Thoracic aorta (tissue), 2 donors: ENCODE measurements at places on chromosomes 7 and 10. TPM values are rescaled to one million over a fixed set of nuclear protein-coding genes. Genes with fewer than 3 reads are reported as not detected.

DNA sequence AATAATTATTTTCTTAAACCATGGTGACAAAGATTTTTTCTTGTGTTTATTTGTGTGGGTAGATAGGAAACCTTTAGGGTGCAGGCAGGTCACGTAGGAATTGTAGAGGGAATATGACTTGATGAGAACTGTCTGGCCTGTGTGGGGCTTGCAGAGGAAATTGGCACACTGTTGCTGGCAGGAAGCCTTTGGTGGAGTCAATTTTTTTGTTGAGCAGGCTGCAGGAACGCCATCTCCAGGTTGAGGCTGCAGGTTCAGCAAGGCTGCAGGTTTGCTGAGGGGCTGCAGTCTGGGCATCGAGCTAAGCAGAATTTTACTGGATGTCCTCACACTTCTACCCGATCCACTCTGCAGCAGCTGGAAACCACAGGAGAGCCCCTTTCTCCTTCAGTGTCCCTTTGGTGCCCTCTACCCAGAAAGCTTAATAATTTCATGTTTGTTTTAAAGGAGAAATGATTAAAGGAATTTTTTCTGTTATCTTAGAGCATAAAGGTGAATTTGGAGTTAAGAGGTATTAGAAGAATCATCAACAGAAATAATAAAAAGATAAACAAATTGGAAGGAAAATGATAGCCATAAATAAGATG, 37.0 kb downstream of the TBC1D12 start:
- peaks cover 5% of the 10 kb centered on the region for H3K4me1 ChIP-seq
- no peak for DNase-seq
- no peaks in the 10 kb centered on the region for H3K27me3 ChIP-seq
- no peaks in the 10 kb centered on the region for H3K36me3 ChIP-seq

DNA sequence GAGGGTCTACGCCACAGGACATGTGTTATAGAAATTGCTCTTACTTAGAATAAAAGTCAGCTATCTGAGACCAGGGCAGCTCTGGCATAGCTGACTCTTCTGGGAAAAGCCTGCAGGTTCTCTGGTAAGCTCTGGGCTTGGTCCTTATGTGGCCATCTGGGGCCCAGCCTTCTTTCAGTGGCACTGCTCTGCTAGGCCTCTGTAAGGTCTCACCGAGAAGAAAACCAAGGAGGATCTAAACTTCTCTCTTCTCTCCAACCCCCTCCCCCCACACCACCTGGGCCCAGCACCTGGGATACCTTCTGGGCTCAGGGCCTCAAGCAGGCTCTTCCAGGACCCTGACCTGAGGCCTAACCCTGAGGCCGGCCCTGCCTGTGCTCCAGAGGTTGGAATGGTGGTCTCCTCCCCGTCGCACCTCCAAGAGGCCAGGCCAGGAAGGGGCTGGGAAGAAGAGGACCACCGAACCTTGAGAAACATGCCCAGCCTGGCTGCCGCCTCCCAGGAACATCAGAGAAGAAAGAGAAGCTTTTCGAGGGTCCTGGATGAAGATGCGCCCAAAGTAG, 323.6 kb downstream of the GFRA1 start:
- no peak overlapping the region for H3K27ac ChIP-seq
- no peaks in the 10 kb centered on the region for H3K36me3 ChIP-seq
- peaks cover 18% of the 10 kb centered on the region for H3K4me1 ChIP-seq
- H3K27me3 ChIP-seq, result no peaks in the 10 kb centered on the region
- no peak overlapping the region for H3K4me3 ChIP-seq

The TMEM213 gene
- total RNA-seq, result not detected

DNA sequence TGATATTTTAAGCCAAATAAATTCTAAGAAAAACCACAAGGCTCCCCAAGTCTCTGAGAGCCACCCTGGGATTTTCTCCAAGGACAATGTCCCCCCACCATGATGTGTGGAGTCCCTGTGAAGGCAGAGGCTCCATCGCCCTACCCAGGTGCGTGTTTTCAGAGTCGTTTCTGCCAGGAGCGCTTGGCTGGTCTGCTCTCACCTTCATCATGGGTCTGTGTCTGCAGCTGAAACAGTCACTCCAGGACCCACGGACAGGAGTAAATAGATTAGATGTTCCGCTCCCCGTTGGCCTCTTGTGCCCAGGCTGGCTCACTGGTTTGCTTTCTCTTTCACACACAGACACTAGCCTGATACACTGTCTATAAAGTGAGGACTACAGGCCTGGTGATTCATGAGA, 217.5 kb downstream of the SFMBT2 start:
- no peaks in the 10 kb centered on the region for H3K36me3 ChIP-seq
- no peaks in the 10 kb centered on the region for H3K4me1 ChIP-seq
- no peak overlapping the region for H3K4me3 ChIP-seq
- DNase-seq, result no peak
- H3K27me3 ChIP-seq, result no peaks in the 10 kb centered on the region
- no peak overlapping the region for H3K27ac ChIP-seq

The SYNPO2L gene
- total RNA-seq, result not detected

DNA sequence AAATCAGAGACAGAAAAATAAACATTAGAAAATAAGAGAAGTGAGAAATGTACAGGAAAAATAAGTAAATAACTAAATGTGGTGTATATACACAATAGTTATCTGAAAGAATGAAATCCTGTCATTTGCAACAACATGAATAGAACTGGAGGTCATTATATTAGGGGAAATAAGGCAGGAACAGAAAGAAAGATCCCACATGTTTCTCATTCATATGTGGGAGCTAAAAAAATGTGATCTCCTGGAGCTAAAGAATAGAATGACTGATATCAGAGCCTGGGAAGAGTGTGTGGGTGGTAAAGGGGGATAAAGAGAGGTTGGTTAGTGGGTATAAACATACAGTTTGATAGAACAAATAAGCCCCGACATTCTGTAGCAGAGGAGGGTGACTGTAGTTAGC, 27.3 kb downstream of the PLXDC2 start:
- no peaks in the 10 kb centered on the region for H3K36me3 ChIP-seq
- H3K4me3 ChIP-seq, result peak overlapping the region; percentile 25
- DNase-seq, result no peak
- H3K4me1 ChIP-seq, result peaks cover 87% of the 10 kb centered on the region
- no peaks in the 10 kb centered on the region for H3K27me3 ChIP-seq

- no peaks in the 10 kb centered on the region for H3K36me3 ChIP-seq
- no peaks in the 10 kb centered on the region for H3K27me3 ChIP-seq
- no peak overlapping the region for H3K4me3 ChIP-seq
- no peak overlapping the region for H3K27ac ChIP-seq
- no peak for DNase-seq
These were observed 123.7 kb downstream of the IMMP2L start for GRCh38 chr7:111438369-111439289.

- no peaks in the 10 kb centered on the region for H3K36me3 ChIP-seq
- no peaks in the 10 kb centered on the region for H3K4me1 ChIP-seq
- no peak overlapping the region for H3K4me3 ChIP-seq
- DNase-seq, result no peak
- H3K27me3 ChIP-seq, result no peaks in the 10 kb centered on the region
These were observed 8.6 kb downstream of the CALN1 start for GRCh38 chr7:72403458-72404076.
